ENCODE measurements at places on chromosomes 5 and 9.

GRCh38 chr9:70382709-70383605 is 31.5 kb downstream of the KLF9 start:
- no peak for DNase-seq

DNA sequence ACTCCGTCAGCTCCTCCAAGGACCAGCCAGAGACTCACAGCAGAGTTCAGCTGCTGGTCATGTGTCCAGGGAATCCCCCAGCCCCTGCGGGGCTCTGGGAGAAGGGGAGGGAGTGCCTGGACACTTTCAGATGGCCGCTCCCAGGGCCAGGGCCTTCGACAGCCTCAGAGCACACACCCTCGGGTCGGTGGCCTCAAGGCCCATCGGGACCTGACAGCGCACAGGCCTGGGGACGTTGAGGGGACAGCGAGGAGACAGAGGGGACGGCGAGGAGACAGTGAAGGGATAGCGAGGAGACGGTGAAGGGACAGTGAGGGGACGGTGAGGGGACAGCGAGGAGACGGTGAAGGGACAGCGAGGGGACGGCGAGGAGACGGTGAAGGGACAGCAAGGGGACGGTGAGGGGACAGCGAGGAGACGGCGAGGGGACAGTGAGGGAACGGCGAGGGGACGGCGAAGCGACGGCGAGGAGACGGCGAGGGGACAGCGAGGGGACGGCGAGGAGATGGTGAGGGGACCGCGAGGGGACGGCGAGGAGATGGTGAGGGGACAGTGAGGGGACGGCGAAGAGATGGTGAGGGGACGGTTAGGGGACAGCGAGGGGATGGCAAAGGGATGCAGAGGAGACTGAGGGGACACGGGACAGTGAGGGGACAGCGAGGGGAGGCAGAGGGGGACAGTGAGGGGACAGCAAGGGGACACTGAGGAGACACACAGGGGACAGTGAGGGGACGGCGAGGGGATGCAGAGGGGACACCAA is 47.3 kb downstream of the SLC12A7 start:
- no peak for DNase-seq

DNA sequence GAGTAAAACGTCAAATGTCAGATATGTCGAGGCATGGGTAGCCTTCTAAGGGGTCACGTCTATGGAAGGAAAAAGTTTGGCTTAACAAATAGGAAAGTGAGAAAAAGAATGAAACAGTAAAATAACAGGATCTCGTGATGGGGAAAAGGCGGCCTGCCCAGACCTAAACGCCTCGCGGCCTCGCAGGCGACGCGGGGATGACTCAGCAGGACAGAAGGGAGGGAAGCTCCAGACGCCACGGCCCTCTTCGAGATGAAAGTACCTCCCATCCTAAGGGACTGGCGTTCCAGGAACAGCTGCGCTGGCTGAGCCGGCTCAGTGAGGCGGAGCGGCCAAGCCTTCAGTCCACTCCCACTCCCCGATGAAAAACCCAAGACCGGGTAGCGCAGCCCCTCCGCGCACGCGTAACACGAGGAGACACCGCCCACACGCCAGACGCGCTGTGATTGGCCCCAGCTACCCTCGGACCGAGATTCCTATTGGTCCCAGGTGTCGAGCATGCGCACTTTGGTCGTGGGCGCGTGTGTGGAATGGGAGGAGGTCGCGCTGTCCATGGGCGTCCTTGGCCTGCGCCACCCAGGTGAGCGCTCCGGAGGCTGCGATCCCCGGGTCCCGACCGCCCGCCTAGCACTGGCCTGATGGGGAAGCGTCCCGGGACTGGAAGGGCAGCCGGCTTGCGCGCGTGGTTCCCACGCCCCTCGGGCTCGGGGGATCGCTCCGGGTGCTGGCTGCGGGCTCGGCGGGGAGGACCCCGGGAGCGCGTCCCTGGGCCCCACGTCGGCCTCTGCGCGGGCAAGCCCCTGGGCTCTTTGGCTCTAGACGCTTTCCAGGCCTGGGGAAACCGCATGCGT is 588.5 kb downstream of the MTRR start:
- DNase-seq: peak; percentile 48

- no peak for DNase-seq
Measured at GRCh38 chr5:161547406-161547737, 847 bp upstream of the GABRB2 start.

DNA sequence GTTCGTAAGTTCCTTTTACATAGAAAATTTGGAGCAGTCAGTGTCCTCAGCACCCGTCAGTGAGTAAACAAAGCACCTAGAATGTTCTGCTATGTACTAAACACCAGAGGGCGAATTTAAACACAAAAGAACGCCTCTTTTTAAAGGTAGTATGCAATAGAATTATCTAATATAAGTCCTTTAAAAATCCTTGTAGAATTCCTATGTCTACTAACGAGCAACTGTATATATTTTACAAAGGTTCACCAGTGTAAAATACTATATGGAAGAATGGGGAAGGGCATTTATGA is 499 bp upstream of the TMEM232 start:
- DNase-seq: no peak

Measured in A549 (cell line).